ENCODE measurements at places on chromosomes 4 and X.

- DNase-seq = no peak
Measured at GRCh38 chr4:119284876-119285780, 36.8 kb downstream of the FABP2 start.

- DNase-seq = no peak
Measured at GRCh38 chr4:95540227-95540626, 8.5 kb downstream of the UNC5C start.

GRCh38 chr4:48250343-48250742 is 19.3 kb downstream of the TEC start:
- no peak for DNase-seq

- DNase-seq = no peak
Measured at GRCh38 chrX:17596546-17597205, 140.6 kb upstream of the SCML1 start.

- no peak for DNase-seq
Measured at GRCh38 chr4:153452658-153453378, 13.3 kb upstream of the TMEM131L start.

- DNase-seq = no peak
Measured at GRCh38 chr4:41140410-41140809, 73.9 kb downstream of the APBB2 start.

GRCh38 chr4:168715896-168716295 is 219.0 kb downstream of the PALLD start:
- no peak for DNase-seq

DNA sequence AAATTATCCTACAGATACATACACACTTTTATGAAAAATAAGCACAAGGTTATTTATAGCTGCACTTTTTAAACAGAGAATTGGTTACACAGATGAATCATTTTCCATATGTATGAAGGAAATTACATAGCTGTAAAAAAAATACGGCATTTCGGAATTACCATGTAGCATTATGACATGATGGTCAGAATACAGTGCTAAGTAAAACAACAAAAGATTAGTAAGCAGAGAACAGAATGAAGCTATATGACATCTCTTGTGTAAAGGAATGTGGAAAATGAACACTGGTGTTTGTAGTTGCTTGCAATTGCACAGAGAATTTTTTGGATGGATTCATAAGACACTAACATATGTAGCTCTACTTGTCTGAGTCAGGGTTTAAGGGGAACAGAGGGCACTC is 1222.0 kb upstream of the PRKX start:
- no peak for DNase-seq

DNA sequence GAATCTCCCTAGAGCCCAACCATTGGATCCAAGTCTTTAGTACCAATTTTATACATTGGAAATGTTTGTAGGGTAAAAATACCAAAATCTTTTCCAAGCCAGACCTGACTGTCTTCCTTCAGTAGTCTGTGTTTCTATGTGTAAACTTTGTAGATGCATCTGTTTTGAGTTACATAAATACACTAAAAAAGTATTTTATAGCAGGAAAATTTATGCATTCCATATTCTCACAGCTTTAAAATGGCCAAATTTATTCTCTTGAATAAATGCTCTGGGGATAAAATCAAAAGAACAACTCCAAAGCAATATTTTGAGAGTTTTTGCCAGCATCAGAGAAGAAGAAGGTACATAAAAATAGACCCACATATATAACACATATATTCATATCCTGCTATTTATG is 377.4 kb downstream of the PPP3CA start:
- no peak for DNase-seq

- no peak for DNase-seq
Measured at GRCh38 chrX:55716937-55717336, 612 bp upstream of the RRAGB start.
